ENCODE measurements at places on chromosomes 11 and 22.

- no peak for DNase-seq
Observed at GRCh38 chr11:77118971-77119370, 9.1 kb upstream of the MYO7A start.

DNA sequence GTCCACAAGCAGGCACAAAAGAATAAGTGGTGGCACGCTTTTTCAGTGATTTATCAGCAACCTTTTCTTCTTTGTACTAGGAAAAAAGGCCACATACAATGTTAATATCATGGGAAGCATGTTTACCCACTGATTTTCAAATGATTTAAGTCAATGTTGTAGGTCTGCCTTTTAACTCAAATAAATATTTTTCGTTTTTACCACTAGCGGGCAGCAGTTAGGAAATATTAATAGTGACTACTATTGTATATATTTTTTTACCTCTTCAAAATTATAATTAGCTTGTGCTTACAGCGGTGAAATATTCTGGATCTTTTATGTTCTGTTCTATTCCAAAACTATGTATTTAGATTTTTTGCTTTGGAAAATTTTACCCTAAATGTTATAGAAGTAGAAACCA lies 6.4 kb upstream of the SLC17A6 start:
- no peak for DNase-seq

- no peak for DNase-seq
Observed at GRCh38 chr22:43818981-43819380, 6.9 kb upstream of the EFCAB6 start.

- no peak for DNase-seq
Observed at GRCh38 chr11:130411223-130411622, 17.2 kb downstream of the ADAMTS8 start.

GRCh38 chr11:126793596-126793995 lies 207.0 kb downstream of the KIRREL3 start:
- no peak for DNase-seq

GRCh38 chr11:125975634-125976033 lies 29.8 kb downstream of the VSIG10L2 start:
- no peak for DNase-seq

DNA sequence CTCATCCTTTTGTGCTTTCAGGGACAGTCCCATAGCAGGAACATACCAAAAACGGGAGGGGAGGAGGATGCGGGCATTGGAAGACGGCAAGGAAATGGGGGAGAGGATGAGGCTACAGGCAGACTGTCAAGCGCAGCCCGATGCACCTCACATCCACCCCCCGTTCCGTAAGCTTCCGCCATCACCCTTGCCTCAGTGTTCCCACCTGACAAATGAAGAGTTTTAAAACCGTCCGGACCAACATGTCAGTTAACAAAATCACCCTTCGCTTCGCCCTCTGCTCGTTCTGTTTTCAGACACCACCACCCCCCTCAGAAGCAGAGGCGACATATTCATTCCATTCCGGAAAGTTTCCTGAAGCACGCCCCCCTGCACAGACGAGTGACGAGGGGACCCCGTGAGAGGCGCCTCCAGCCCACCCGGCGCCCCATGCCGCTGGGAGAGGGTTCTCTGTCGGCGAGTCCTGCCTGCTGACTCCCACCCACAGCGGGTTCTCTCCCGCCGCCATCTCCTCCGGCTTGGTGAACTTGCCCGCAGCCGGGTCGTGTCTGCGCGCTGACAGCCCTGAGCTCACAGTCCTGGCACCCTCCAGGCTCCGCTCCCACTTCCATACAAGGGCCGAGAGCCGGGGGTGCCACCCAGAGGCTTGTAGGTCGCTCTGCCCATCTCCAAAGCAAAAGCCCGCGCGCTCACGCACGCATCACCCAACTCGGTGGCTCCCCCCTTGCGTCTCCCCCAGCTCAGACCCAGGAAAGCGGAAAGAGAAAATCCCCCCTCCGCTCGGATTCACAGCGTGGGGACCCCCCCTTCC lies 1.5 kb downstream of the IGSF9B start:
- peak; percentile 22 for DNase-seq

DNA sequence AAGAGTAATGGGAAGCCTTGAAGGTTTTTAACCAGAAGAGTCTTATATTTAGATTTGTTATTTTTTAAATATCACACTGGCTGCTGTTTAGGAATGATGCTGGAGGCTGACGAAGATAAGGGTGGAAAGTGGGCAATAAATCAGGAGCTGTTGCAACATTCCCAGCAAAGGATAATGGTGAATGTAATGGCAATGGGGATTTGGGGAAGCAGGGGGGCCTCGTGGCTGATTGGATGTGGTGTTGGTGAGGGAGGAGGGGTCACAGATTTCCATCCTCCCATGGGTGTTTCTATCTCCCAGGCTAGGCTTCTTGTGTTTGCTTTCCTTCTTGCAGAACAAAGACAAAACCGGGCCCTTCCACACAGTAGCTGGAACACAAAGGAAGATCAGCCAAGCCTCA lies 80.8 kb downstream of the PIWIL4 start:
- no peak for DNase-seq

DNA sequence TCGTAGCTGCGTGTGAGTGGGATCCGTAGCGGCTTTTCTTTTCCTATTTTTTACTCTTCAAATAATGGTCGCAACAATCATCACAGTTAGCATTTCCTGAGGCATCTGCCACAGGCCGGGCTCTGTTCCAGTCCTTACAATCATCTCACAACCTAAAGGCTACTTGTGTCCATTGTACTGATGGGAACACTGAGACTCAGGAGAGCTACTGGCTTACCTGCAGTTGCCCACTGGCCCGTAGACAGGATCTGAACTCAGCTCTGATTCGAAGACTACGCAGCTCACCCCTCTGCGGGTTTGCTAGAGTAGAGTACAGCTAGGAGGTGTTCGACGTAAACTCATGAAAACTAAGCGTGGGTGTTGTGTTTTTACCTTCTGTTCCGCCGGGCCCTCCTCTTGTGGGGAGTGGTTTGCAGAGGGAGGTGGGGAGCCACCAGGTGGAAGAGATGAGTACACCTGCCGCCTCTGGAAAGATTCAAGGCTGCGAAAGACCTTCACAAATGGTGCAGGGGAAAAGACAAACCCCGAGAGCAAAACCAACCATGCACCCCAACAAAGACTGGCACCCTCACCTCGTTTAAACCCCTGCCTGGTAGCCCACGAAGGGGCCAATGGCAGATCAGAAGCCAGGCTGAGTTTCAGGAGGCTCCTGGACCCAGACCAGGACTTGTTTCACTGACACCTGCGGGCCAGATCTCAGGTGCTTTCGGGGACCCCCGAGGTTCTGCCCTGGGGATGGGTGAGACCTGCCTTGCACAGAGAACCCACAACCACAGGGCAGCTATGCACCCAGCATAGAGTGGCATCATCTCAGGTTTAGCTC lies 18.3 kb upstream of the RFPL3 start:
- no peak for DNase-seq

GRCh38 chr11:74970852-74971395 lies 17.8 kb upstream of the NEU3 start:
- DNase-seq = no peak

- no peak for DNase-seq
Observed at GRCh38 chr22:46027211-46028105, 50.5 kb upstream of the WNT7B start.

- DNase-seq = no peak
Observed at GRCh38 chr22:31509061-31509762, 12.9 kb downstream of the SFI1 start.

- DNase-seq = no peak
Observed at GRCh38 chr11:122633219-122633829, 22.2 kb upstream of the UBASH3B start.

GRCh38 chr22:23064381-23065068 lies 5.8 kb upstream of the GNAZ start:
- DNase-seq = no peak

DNA sequence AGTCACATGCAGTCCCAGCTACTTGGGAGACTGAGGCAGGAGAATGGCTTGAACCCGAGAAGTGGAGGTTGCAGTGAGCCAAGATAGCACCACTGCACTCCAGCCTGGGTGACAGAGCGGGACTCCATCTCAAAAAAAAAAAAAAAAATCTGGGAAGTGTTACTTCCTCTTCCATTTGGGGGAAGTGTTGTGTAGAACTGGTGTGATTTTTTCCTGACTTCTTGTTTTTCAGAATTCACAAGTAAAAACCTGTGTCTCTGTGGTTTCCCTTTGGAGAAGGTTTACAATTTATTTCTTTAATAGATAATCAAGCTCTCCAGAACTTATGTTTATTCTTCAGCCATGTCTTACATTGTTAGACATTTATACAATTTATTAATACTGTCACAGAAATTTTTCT lies 396.1 kb downstream of the BRD1 start:
- no peak for DNase-seq

DNA sequence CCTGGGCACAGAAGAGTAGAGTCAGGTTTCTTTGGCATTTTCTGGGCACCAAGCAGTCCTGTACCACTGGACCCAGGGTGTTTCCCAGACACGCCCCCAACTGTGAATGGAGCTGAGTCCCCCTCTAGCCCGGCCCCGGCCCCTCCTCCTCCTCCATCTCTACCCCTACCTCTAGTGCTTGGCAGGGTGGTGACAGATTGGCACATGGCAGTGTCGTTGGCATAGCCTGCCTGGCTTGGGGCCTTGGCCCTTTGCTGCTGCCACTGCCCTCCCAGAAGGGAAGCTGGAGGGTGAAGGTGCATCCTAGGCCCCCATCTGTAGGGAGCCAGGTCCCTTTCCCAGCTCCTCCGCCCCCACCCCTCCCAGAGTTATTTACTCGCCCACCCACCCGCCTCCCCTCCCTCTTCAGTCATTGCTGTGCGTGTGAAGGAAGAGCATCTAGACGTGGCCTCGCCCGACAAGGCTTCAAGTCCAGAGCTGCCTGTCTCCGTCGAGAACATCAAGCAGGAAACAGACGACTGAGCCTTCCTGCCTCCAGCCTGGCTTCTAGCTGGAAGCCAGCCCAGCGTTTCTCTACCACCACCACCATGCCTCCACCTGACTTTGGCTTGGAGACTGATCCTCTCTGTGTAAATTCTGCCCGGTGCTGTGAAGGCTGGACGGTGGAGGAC lies 10.9 kb downstream of the CHADL start:
- DNase-seq = no peak

DNA sequence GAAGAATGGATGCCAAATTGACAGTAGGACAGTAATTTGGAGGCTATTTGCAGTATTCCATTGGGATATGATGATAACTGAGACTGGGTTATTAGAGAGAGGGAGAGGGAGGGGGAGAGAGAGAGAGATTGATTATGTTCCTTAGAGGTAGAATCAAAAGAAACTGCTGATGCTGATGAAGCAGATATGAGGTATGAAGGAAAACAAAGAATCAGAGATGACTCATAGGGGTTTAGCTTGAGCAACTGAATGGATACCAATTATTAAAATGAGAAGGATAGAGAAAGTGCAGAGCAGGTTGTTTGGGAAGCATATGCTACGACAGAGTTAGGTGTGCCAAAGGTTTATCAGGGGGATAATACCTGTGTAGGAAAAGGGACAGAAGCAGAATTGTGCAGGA lies 12.8 kb upstream of the NUCB2 start:
- DNase-seq = no peak

GRCh38 chr11:109849946-109850345 lies 243.2 kb upstream of the ZC3H12C start:
- DNase-seq = no peak

DNA sequence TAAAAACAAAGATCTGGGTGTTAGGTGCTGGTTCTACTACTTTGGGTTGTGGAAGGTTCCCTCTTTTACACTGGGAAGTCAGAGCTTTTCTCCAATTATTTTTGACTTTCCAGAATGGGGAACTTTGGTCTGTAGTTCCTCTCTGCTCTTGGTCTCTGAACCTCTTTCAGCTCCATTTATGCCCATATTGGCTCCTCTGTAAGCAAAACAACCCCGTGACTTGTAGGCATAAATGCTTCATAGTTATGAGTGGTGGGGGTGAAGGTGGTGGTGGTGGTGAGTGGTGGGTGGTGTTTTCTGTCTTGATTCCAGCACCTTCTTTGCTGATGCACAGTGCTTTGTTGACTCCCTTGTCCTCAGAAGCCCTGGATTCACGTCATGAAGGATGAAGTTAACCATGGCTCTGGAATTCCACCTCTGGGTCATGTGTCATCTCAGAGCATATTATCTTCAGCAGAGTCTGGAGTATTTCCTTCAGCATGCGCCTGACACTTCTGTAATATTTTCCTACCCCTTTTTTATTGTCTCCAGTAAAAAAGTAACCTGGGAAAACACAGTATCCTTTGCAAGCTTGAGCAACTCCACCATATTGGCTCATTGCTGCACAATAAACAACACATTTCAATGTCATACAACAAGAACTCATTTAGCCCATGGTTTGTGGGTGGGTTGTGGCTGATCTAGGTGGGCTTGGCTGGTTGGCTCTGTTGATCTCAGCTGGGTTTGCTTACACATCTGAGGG lies 24.1 kb upstream of the GRK3 start:
- DNase-seq = no peak

DNA sequence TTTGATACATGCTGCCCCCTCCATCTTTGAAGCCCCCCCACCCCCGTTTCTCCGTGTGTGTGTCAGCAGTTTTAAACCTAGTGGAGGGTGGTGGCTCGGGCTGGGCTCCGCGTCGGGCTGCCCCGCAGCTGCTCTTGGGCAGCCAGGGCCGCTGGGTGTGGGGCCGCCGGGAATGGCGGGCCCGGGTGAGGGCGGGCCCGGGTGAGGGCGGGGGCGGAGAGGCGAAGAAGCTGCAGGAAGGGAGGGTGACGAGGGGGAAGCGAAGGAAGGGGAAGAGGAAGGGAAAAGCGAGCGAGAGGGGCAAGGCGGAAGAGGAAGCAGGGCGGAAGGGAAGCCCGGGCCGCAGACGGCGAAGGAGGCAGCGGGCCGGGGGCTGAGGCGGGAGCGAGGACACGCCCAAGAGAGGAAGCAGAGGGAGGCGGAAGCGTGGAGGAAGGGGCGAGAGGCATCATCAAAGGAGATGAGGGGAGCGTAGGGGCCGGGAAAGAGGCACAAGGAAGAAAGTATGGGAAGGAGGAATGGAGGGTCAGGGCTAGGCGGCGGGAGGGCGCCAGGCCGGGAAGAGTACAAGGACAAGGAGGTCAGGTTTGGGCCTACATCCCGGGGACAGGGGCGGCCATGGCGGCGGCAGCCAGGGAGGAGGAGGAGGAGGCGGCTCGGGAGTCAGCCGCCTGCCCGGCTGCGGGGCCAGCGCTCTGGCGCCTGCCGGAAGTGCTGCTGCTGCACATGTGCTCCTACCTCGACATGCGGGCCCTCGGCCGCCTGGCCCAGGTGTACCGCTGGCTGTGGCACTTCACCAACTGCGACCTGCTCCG lies 82.4 kb downstream of the BCR start:
- no peak for DNase-seq

DNA sequence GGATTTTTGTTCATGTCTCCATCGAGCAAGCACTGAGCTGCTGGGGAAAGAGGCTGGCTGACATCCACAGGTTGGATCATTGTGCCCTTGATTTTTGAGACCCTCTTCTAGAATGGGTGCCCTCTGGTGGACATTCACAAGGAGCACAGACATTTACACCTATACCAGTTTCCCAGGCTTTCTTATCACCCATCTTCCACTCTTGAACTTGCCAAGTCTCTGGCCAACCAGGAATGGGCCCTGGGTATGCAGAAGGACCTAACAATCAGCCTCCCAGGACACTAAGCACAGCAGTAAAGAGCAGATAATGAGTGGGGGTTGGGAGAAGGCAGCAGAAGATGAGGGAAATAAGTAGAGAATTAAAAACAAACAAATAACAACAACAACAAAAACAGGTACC lies 5.7 kb upstream of the INTS4 start:
- DNase-seq = peak; percentile 2

- no peak for DNase-seq
Observed at GRCh38 chr11:81112718-81113117, 1620.9 kb downstream of the FAM181B start.

- no peak for DNase-seq
Observed at GRCh38 chr22:17074648-17075002, 10.2 kb upstream of the IL17RA start.

Data from activated naive CD4-positive, alpha-beta T cell (primary cell).